ENCODE measurements at places on chromosomes 6 and 20.

DNA sequence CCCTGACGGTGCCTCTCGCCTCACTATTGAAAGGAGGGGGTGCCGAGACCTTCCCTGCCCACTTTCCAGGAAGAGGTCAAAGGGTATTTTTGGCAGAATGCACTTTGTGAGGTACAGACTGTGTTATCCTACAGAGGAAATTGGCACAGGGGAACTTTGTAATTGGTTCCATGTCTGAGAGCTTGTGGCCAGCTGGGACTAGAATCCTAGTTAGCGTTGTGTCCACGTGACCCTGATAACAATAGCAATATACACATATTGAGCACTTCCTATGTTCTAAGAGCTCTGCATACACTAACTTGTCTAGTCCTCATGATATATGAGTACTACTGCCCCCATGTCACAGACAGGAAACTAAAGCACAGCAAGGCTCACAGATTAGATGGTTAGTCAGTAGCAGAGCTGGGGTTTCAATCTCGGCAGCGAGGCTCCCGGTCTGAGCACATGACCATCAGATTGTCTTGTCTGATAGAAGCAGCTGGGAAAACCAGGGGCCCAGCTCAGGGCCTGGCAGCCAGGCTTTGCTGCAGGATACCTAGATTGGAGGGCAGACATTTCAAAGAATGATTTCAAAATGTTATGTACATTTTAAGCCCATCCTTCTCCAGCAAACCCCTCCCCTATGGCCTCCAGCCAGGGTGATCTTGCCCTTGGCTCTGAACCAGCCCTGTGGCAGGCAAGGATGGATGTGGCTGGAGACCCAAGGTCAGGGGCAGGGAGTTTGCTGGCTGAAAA lies 1.4 kb downstream of the MAPK13 start:
- DNase-seq: peak; percentile 63

- DNase-seq: no peak
Measured at GRCh38 chr20:57483287-57484050, 41.5 kb downstream of the CTCFL start.

GRCh38 chr6:90500458-90500857 lies 86.4 kb downstream of the MAP3K7 start:
- no peak for DNase-seq

- peak; percentile 18 for DNase-seq
Measured at GRCh38 chr6:138454981-138455706, 44.1 kb downstream of the NHSL1 start.

GRCh38 chr6:152068622-152069261 lies 261.3 kb downstream of the ESR1 start:
- DNase-seq: peak; percentile 23

DNA sequence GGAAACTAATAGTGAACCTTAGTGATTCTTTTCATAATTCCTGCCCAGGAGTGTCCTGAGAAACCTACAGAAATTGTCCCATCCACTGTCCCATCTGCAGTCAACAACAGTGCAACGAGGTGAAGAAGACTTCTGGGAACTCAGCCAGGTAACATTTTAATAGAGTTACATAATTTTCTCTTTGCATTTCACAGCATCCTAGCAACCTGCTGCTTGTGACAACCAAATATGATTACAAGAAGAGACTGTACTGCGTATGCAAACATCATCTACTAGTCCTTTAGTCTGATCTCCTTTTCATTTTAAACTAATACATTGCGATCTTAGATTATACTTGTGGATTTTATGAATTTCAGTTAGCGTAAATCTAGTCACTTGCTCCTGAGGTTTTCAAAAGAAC lies 951.6 kb downstream of the TFAP2A start:
- peak; percentile 62 for DNase-seq

GRCh38 chr6:34953061-34954025 lies 64.3 kb downstream of the ANKS1A start:
- DNase-seq: peak; percentile 80

GRCh38 chr6:10347561-10348327 lies 67.1 kb downstream of the TFAP2A start:
- DNase-seq: peak; percentile 96
